ENCODE measurements at places on chromosomes 3 and 15.

DNA sequence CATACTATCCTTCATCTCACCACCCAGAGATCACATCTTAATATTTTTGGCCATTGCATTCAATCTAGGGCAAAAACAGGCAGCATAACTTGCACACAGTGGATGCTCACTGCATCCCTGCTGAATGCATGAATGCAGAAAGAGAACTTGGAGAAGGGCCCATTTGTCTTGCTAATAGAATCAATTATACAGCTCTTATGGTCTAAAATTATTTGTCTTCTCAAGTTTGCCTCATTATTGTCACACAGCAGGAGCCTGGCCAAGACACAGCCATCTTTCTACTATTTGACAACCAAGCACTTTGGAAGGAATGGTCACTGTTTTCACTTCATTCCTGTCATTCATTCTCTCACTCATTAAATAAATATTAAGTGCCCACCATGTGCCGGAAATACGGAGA lies 1.2 kb upstream of the ARHGEF26 start:
- DNase-seq, result no peak

DNA sequence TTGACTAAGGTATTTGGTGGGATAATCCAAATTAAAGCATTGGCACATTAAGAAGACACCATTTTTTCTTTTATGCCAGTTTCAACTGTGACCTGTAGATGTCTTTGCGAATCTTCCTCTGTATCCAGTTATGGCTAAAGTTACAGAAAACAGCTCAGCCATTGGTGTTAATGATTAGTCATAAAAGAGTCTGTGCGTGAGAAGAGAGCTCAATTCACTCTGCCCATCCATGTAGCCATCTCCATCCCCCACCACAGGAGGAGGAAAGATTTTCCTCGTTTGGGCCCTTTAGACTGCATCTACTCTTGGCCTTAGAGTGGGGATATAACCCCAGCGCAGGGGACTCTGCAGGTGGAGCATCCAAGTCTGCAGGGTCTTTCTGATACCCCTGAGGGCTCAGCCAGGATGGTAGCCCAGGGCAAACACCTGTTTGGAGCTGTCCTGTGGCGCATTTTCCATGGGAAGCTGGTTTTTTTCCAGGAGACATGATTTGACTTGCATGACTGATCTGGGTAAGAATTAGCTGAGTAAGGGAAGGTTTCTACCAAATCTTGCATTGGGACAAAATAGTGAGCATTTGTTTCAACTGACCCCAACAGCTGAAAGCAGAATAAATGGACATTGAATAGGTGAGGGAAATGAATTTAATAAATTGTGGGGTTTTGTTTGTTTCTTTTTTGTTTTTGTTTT lies 29.5 kb downstream of the NANOGP8 start:
- DNase-seq, result no peak

- DNase-seq, result no peak
Observed at GRCh38 chr3:17035033-17035432, 150.3 kb downstream of the PLCL2 start.

GRCh38 chr15:96747291-96747690 lies 416.8 kb downstream of the NR2F2 start:
- no peak for DNase-seq

DNA sequence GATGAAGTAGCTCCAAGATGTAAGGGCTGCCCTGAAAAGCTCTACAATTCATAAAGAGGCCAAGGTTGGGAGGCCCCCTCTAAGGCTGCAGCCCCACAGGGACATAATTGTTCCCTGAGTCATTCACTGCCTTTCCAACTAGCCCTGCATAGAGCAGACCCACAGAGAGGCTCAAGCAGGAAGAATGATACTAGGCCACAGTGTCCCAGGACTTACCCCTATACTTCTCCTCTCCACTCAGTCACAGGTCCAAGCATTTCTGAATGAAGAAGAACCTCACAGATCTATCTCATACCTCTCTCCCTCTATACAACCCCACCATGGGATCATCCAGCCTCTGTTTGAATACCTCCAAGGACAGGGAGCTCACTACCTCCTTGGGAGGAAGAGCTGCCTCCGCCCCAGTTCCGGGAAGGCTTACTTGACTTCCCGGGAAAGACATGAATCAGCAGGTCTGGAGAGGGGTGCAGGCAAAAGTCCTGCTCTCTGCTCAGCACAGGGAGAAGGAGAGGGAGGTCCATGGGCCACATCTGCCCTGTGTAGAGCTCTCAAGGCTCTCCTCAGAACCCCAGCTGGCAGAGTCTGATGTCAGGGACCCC lies 6.9 kb upstream of the SKIC8 start:
- DNase-seq, result no peak

DNA sequence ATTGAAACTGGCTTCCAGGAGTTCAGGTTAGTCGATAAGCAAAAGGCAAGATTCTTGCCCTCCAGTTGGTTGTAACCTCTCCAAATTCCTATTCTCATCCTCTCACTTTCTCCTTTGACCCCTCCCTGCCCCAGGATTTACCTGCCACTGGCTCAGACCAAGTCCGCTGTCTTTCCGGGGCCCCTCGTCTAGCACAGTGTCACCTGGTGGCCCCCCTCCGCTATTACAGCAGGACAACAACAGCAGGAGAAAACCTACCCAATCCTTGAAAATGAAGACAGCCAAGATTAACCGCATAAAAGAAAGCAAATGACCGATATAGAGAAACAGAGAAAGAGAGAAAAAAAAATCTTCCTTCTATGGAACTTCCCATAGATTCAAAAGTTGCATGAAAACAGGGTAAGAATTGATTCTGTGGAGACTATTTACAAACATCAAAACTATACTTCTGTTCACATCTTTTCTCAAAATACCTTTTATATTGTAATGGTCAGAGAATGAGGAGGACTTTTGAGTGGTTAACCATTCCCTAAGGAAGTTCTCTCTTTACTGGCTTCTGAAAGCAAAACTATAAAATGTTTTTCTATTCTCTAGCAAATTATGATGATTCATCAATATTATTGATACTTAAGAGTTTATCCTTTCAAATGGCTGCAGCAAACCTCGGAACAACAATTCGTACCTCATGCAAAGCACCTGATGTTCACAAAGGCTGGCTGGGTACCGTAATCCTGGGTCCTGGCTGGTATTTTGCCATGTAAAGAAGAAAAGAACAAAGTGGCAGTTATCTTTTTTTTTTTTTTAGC lies 10.0 kb upstream of the ST8SIA2 start:
- DNase-seq, result no peak

- no peak for DNase-seq
Observed at GRCh38 chr15:39584662-39585388, 3.9 kb downstream of the THBS1 start.

DNA sequence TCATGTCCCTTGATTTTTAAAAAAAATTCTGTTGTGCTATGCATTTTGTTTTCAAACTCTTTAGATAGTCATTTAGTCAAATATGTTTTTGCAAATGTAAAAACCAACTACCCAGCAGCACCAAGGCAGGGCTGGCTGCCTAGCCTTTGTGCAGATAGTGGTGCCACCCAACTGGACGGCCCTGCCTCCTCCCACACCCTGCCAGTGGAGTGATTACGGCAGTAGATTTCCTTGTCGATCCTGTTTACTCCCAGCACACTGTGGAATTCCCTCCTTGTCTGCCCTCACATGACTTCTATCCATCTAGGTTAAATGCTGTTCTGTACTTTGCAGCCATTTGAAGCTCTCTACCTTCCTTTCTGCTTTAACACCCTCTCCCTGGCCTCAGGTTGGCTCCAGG lies 79.4 kb upstream of the PLXNA1 start:
- no peak for DNase-seq

- no peak for DNase-seq
Observed at GRCh38 chr3:48092270-48092669, 76.1 kb upstream of the MAP4 start.

- no peak for DNase-seq
Observed at GRCh38 chr15:96321639-96322535, 8.6 kb upstream of the NR2F2 start.

- DNase-seq, result no peak
Observed at GRCh38 chr3:184752361-184752760, 40.5 kb upstream of the MAGEF1 start.

DNA sequence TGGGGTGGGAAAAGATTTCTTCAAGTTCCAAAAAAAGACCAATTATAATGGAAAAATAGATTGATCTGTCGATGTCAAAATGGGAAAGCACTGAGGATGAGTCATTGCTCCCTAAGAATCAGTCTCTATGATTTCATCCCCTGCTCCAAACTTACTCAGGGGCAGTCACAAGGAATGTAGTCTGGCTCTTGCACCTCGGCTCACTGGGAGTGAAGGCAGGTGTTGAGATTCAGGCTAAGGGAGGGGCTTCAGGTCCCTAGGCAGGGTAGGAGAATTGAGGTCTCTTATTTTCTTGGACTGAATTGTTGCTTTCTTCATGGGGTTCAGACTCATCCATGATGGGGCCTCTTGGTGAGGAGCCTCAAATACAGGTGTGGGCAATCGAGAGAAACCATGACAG lies 14.2 kb downstream of the ESYT3 start:
- no peak for DNase-seq

- DNase-seq, result no peak
Observed at GRCh38 chr3:29721789-29722188, 440.9 kb downstream of the RBMS3 start.

- no peak for DNase-seq
Observed at GRCh38 chr15:74505837-74506514, 35.0 kb upstream of the ARID3B start.

DNA sequence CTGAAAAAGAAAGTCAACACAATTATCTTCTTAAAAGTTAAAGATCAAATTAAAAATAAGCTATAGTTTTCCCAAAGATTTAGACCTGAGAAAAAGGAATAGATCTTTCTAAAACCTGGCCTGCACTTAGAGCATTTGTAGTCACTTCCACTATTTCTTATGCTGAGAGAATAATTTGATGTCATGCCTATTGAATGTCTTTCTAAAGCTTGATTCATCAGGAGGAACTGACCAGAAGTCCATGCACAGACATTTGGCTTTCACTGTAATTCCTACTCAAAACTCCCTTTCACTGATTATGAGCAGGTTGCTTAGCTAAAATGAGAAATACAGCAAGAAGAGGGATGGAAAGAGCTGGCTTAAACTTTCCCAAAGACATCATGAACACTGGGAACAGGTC lies 4.3 kb downstream of the GREM1 start:
- DNase-seq, result no peak

- no peak for DNase-seq
Observed at GRCh38 chr3:2923390-2923789, 186.8 kb downstream of the IL5RA start.

DNA sequence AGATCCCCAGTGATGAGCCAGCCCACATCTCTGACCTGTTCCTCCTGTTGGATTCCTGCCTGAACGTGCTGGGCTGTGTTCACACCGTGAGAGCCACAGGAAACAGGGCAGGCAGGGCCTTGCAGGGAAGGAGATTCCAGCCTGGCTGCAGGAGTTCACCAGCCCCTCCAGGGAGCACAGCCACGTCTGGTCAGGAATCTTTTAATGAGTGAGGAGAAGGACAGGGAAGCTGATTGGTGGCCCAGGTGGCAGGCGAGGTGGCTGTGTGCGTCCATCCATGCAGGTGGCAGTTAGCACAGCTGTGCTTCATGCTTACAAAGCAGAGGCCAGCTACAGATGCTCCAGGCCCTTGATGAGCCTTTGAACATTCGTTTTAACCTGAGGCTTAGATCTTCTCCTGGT lies 10.5 kb downstream of the LRRK1 start:
- DNase-seq, result no peak

DNA sequence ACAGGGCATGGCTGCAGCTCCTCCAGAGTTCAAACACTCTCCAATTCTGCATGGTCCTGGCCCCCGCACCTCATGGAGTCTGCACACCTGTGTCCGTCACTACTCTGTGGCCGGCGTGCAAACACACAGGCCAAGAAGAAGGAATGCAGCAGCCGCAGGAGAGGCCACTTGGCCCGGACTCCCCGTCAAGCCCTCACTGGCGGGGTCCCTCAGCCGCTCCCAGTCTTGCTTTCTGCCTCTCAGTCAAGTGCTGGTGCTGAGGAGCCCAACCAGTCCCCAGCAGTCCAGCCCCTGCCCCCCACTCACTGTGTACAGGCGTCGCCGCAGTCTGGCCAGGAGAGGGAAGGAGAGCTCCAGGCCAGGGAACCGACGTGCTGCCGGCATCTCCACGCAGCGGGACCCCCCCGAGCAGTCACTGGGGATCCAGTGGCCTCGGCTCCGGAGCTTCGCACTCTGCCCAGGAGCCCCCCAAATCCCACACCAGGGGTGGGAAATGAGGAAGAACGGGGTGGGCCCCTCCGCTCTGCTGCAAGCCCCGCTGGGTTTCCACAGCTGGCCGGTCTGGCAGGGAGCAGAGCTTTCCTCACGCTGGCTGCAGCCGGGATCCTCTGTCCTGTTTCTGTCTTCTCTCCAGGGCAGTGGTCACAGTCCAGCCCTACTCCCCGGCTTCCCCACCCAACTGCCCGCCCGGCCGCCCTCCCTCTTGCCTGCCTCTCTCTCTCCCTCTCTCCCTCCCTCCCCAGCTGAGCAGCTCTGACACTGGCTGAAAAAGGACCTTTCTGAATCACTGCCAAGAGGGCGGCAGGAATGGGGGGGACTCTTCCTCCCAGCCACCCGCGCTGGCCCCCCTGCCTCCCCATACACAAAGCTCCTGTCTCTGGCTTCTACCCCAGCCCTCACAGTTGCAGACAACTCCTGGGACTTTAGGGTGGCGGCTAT lies 16.0 kb downstream of the TNK2 start:
- DNase-seq, result no peak

GRCh38 chr3:79358327-79358726 lies 409.5 kb downstream of the ROBO1 start:
- no peak for DNase-seq

- no peak for DNase-seq
Observed at GRCh38 chr3:70527026-70527425, 214.6 kb upstream of the MDFIC2 start.

DNA sequence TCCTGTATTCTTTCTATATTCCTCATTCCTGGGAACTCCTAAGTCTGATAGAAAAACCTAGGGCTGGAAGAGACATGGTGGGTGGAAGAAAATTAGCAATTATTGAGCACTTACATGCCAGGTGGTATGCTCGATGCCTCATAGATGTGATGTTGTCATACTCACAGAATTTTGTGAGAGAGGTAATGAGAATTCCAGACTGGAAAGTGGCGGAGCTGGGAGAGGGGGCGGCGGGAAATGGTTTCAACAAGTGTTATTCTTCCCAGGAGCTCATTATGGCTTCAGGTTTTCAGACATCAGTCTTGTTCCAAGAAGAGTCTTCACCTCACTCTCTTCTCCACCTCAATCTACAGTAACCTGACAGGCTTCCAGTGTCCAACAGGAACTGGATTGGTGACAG lies 16.2 kb downstream of the TIMP4 start:
- no peak for DNase-seq

DNA sequence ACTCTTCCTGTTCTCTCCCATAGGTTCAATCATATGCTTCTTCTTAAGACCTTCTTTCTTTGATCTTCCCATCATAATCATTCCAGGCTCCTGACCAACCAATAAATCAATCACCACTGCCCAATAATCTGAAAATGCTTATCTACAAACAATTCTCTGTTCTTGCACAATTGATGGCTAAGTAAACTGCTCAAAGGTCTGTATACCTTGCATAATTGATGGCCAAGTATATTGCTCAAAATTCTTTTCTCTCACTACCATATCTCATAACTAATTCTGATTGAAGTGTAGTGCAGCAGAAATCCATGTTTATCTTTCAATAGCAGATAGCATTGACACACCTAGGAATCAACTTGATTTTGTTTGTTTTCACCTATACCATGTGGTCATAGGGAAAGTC lies 83.4 kb upstream of the EPHA6 start:
- no peak for DNase-seq

GRCh38 chr3:143757691-143758090 lies 90.6 kb downstream of the SLC9A9 start:
- no peak for DNase-seq

Data from NCI-H748 treated with DMSO at 0.1 percent for 48 hours (cell line).